ENCODE measurements at places on chromosomes 16 and 17.

- DNase-seq: no peak
Observed at GRCh38 chr17:49358641-49359247, 3.3 kb downstream of the ZNF652 start.

DNA sequence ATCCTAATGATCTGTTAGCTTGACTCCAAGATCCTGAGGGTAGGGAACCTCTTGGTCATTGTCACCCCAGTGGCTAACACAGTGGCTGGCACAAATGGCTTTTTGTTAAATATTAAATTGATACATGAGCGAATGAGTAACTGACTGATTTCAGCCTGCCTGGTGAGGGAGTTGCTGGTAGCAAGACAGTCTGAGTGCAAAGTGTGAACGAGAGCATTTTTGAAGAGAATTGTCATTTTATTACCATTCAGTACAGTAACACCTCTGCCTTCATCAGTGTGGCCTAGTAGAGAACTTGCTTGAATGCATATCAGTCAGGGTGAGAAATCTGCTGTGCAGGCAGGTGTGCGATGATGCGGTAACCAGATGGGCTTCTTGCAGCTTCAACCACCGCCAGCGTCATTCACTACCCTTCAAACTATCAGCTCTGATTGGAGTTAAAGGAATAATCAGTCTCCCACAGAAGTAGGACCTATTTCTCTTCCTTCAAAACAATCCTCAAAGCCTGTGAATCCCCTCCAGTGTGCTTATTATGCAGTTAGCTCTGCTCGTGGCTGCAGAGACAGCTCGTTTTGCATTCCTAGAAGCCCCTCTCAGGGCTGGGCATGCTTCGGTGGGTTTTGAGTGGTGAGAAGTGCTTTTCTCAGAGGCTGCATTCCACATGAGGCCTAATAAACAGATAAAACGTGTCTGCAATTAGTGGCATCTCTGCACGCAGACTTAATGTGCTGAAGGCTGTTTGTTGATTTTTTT, 29.0 kb downstream of the HEXIM2 start:
- no peak for DNase-seq

DNA sequence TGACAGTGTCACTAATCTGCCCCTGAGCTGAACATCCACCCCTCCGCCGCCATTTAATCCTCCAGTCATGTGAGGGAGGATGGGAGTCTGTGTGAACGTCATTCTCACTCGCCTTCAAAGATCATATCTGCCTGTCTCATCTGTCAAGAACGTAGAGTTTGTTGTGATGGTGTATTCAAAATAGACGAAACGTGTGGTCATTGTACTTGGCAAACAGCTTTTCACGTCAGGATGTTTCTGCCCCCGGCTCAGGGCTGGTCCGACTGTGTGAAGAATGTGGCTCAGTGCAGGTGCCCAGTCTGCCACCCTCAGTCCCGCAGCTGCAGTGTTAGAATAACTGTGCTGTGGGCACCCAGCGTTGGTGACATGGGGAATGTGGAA, 148.0 kb downstream of the KCNJ12 start:
- DNase-seq: no peak

GRCh38 chr16:86886651-86887050, 308.3 kb downstream of the FOXL1 start:
- DNase-seq: no peak

- no peak for DNase-seq
Observed at GRCh38 chr17:74641224-74641957, 17.9 kb upstream of the CD300E start.

GRCh38 chr16:77112746-77113145, 78.2 kb upstream of the MON1B start:
- DNase-seq: no peak

DNA sequence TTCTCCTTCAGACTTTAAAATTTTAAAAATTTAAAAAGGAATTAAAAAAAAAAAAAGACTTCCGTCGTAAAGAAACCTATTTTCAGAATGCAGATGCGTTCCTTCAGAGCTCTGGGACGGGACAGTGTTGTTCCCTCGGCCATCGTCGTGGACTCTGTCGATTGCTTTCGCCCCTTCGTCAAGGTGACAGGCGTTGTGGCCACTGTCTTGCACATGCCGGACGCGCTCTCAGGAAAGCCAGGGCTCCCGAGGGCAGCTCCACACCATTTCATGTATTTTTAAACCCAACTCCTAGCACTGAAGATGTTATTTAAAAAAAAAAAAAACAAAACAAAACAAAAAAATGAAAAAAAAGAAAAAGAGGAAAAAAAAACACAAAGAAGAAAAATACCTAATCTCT, 22.3 kb downstream of the TMC6 start:
- DNase-seq: no peak

- no peak for DNase-seq
Observed at GRCh38 chr17:61368832-61369450, 30.7 kb upstream of the TBX2 start.

DNA sequence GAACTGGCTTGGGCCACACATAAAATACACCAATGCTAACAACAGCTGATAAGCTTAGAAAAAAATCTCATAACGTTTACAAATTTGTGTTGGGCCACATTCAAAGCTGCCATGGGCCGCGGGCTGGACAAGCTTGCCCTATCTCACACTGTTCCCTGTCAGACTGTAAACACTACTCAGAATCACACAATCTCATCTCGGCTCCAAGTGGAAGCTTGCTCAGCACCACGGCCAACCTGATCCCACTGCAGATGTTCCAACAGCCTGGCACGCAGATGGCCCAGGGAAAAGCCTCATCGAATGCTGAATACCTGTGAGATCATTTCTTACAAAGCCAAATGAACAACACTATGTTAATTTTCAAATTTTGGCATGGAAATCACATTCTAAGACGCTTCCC, 125.8 kb downstream of the ANKRD11 start:
- no peak for DNase-seq

- no peak for DNase-seq
Observed at GRCh38 chr16:85398050-85398451, 215.1 kb upstream of the GSE1 start.

GRCh38 chr16:56611281-56611833, 3.0 kb downstream of the MT2A start:
- DNase-seq: peak; percentile 40

DNA sequence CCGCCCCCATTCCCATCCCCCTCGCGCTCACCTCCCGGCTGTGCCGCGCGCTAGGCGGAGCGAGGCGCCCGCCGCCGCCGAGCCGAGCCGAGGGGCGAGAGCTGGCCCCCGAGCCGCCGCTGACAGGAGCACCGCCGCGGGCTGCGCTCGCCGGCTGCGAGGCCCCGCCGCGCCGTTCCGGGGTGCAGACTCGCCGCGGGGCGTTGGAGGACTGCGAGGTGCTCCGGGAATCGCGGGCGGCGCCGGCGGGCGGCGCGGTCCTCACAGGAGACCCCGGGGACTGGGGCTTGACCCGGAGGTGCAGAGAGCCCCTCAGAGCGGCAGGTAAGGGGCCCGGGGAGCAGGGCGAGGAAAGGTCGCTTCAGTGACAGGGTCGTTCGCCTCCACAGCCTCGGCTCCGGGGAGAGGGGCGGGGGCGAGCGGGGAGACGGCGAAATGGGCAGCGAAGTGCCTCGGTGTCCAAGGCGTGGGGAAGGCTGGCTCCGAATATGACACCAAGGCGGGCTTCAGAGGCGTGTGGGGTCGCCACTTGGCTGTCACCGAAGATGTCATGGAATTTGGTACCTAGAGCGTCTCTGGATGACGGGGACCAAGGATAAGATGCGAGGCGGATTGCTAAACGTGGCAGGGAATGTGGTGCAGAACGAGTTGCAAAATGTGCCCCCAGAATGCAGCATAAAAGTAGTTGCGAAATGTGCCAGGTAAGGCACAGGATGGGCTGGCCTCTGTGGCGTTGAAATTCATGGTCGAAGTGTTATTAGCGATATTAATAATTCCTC, 580 bp downstream of the TANC2 start:
- DNase-seq: peak; percentile 16

- peak; percentile 85 for DNase-seq
Observed at GRCh38 chr17:58082870-58083490, at the start of gene DYNLL2. TSS of gene DYNLL2 (plus strand) at chr17:58083419. CDS start at chr17:58087091, 3,672 bp downstream.

GRCh38 chr17:62800585-62800984, 7.5 kb downstream of the MARCHF10 start:
- no peak for DNase-seq

- no peak for DNase-seq
Observed at GRCh38 chr17:70034158-70034557, 40.9 kb upstream of the KCNJ16 start.

- DNase-seq: no peak
Observed at GRCh38 chr17:42034059-42034458, 14.2 kb downstream of the NKIRAS2 start.

DNA sequence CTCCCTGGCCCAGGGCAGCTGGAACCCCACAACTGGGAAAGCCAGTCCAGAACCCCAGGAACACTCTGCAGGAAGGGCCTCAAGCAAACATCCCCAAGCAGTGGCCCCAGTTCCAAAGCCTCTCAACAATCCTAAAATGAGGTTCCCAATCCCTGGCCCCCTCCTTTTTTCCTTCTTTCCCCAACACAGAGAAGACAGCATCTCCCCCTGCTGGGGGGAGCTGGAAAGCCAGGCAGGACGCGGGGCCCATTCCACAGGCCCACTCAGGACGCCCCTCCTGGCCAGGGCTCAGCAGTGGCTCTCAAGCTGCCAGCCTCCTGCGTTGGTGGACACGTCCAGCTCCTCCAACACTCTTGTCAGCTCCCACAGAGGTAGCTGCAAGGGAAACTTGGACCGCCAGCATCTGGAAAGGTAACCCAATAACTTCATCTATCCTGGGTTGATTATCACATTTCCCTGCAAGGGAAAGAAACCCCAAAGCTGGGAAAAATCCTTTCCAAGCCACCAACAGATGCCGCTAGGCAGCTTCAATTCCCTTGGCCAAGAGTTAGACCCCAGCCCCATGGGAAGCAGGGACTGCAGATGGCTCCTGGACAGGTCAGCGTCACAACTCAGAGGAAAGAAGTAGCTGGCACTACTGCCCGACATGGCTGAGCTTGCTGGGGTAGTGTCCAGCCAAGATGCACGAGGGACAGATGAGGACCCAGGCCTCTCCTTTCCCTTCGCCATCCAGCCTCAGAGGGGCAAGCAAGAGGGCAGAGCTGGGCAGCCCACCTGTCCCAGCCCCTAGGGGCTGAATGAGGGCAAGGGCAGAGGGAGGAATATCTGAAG, 7.6 kb downstream of the HDAC5 start:
- no peak for DNase-seq

DNA sequence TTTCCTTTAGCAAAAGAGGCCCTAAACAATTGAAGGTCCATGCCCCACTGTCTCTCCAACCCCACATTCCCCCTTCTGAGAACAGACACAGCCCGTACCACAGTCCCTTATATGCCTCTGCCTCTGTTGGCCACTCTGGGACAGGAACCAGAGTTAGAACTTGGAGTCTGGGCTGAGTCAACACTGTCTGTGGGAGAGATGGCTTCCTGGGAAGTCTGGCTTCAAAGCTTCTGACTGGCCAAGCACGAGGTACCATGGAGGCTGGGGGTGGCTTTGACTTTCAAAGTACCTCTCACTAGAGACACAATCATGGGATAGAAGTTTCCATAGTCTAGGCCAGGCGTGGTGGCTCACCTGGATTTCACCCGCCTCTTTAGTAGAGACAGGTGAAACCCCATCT, 14.9 kb upstream of the SPOP start:
- DNase-seq: no peak

GRCh38 chr16:52318302-52319009, 228.5 kb downstream of the TOX3 start:
- DNase-seq: no peak

GRCh38 chr16:2865651-2866050, 7.7 kb upstream of the PRSS22 start:
- no peak for DNase-seq

DNA sequence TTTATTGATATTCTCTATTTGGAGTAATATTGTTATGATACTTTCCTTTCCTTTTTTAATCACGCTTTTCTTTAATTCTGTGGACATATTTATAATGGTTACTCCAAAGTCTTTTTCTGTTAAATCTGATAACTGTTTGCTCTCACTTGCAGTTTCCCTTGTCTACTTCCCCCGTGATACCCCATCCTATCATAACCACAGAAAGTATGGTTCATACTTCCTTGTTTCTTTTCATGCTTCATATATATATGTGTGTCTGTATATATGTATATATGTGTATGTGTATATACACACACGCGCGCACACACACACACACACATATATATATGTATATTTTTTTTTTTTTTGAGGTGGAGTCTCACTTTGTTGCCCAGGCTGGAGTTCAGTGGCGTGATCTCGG, 23.5 kb downstream of the SPECC1 start:
- no peak for DNase-seq

DNA sequence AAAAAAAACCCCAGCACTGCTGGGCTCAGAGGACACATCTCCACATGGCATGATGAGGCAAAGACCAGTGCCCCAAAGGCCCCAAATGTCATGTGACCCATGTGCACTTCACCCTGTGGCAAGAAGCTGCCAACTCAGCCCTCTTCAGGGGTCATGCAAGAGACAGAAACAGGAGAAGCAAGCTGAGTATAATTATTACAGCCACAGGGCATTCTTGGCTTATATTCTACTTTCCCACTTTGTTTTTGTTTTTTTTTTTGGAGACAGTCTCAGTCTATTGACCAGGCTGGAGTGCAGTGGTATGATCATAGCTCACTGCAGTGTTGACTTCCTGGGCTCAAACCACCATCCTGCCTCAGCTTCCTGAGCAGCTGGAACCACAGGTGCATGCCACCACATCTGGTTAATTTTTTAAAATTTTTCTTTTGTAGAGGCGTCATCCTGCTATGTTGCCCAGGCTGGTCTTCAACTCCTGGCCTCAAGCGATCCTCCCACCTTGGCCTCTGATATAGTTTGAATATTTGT, 32.7 kb upstream of the LITAF start:
- no peak for DNase-seq

GRCh38 chr16:66359012-66359411, 7.5 kb upstream of the CDH5 start:
- no peak for DNase-seq

DNA sequence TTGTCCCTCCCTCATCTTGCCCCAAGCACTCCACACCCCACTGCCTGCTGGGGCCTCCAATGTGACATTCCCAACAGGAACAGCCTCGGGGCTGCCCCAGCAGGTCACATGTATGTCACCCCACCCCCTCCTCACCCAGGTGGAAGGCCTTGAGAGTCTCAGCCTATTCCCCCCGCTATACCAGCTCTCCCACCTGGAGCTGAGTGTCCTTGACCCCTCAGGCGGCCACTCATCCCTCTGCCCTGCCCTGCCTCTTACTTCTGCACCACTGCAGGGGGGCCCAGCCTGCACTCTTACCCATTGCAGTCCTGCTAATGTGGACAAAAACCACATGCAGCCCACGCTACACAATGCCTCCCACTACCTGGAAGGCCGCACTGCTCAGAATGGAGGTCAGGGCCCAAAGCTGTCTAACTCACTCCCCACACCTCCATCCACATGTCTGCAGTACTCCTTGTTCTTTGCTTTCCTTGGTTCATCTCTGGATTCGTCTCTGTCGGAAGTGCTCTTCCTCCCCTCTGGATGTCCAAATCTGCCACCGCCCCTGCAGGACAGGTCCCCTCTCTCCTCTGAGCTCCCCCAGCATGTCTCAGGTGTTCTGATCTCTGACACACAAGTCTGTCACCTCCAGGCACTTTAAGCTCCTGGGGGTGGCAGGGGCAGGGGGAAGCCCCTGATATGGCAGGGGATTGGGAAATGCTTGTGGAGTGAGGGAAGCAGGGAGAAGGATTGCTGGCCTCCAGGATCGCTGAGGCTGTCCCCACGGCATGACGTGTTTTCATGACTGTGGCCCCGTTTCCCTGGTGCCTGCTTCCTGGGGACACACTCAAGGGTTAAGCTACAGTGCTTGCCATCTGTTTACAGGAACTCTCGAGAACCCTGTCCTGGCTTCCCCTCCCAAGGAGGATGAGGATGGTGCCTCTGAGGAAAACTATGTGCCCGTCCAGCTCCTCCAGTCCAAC, 20.8 kb downstream of the TRPV2 start:
- DNase-seq: no peak

- DNase-seq: no peak
Observed at GRCh38 chr17:75356260-75356937, 49.1 kb downstream of the GRB2 start.
